ENCODE measurements at places on chromosomes 2 and 18.

DNA sequence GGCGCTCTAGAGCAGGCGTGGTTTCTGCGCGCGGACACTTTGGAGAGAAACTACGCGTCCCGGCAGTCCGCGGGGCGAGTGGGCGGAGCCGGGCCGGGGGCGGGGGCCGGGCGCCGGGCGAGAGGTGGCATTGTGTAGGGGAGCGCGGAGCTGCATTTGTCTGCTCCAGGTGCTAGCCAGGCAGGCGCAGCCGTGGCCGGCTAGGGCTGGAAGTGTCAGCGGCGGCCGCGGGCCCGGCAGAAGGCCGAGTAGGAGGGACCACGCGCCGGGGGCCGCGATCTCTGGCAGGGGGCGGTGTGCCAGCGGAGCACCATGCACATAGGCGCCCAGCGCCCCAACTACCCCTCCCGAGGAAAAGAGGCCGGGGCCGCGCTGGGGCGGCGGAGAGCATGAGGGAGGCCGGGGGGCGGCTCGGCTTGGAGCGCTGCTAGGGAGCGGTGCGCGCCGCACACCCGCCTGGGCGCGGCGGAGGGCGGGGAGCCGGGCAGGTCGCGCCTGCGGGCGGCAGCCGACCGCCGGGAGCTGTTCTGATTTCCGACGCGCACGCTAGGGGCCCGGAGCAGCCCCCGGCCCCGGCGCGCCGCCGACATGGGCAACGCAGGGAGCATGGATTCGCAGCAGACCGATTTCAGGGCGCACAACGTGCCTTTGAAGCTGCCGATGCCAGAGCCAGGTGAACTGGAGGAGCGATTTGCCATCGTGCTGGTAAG is at the start of gene FMNL2:
Gene FMNL2, plus strand, starts transcription at position 159 of the 710 bp plus-strand sequence.
- DNase-seq: peak; percentile 86

GRCh38 chr2:149329489-149330126 is 779 bp upstream of the LYPD6 start:
- peak; percentile 36 for DNase-seq

GRCh38 chr2:33673937-33674336 is 74.8 kb upstream of the FAM98A start:
- peak; percentile 15 for DNase-seq

DNA sequence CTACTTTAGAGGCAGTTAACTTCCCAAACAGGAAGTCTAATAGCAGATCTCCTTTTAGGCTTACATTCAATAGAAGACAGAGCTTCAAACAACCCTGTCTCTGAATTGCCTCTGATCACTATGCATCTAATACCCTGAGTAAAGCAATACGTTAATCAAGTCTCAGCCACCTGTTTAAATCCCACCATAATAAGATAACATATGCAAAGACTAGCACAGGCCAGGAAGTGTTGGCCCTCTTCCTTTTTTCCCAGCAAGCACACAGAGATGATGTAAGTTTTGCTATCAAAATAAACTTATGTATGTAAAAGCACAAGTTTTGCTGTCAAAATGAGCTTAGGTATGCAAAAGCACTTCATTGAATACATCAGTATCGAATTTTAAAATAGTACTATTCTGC is 385.5 kb downstream of the RND3 start:
- no peak for DNase-seq

DNA sequence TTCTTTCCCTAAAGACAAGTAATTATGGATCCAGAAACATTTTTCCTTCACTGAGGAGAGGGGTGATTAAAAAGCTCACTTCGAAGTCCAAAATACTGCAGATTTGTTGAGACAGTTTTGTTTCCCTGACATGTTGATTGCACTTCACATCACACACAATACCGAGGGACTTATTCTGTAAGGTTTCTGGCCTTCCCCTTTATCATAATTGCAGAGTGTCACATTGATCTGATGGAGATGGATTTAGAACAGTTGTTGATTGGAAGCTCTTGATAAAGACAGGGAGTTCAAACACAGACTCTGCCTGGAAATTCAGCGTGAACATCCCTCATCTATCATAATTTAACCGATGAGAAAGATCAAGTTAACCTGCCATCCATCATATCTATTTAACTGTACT is 163.6 kb downstream of the PTPRM start:
- DNase-seq: no peak
